ENCODE measurements at places on chromosomes 16 and 17.

DNA sequence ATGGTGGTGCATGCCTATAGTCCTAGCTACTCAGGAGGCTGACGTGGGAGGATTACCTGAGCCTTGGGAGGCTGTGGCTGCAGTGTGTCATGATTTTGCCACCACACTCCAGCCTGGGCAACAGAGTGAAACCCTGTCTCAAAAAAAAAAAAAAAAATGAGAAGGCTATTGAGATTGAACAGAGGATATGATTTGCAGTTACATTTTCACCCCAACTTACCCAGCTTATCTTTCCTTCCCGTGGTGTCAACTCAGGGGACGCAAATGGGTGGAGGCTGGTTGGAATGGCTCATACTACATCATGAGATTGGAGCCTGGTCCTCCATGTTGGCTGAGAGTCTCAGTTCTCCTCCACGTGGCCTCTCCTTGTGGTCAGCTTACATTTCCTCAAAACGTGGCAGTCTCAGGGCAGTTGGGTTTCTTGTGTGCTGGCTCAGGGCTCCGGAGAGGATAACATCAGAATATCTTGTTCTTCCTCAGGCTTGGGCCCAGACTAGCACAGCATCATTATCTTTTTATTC lies 17.2 kb upstream of the NSMCE1 start:
- no peak for DNase-seq

GRCh38 chr17:14744761-14745473 lies 444.0 kb downstream of the HS3ST3B1 start:
- DNase-seq: peak; percentile 70

DNA sequence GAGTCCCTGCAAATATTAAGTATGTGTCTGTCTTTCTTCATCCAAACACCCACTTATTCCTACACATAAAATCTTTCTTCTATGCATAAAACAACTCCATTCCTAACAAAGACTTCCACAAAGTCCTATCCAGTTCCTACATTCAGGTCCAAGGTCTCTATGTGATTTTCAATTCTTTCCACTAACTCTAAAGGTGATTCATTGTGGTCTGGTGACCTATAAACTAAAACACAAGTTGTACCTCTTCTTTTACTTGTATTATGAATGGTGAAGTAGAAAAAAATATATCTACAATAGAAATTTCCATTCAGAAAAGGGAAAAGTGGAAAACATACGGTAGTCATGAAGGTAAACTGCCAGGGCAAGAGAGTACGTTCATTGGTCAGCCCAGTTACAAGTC lies 56.6 kb downstream of the USP32 start:
- no peak for DNase-seq

DNA sequence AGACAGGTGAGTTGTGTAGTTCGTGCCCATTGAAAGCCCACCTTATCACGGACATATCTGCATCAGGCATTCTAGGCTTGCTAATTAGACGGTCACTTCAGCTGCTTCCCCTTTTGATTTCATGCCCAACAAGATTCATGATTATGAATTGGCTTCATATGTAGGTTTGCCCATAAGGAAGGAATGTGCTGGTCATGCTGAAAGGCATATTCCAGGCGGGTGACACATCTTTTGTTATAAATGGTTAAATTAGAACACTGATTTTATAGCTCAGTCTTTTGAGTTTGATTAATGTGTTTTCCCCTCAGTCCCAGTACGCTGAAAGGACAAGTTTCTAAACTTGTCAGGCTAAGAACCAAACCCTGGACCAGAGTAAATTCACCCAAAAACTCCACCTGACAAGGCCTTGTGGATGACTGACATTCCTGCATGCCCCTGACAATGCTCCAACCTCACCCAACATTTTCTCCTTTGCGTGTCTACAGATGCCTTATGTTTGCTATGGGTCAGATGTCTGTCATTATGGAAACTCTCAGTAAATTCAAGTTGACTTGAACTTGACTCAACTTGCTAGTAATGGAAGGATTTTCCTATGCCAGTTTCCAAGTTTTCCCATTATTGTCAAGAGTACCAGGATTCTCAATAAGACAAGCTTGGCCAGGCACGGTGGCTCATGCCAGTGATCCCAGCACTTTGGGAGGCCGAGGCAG lies 421.9 kb downstream of the PMP22 start:
- peak; percentile 34 for DNase-seq

GRCh38 chr17:45924332-45924820 lies 30.0 kb downstream of the MAPT start:
- DNase-seq: no peak

GRCh38 chr17:65154770-65155589 lies 17.8 kb downstream of the RGS9 start:
- no peak for DNase-seq

GRCh38 chr17:66523378-66524200 lies 221.2 kb downstream of the PRKCA start:
- DNase-seq: peak; percentile 76

DNA sequence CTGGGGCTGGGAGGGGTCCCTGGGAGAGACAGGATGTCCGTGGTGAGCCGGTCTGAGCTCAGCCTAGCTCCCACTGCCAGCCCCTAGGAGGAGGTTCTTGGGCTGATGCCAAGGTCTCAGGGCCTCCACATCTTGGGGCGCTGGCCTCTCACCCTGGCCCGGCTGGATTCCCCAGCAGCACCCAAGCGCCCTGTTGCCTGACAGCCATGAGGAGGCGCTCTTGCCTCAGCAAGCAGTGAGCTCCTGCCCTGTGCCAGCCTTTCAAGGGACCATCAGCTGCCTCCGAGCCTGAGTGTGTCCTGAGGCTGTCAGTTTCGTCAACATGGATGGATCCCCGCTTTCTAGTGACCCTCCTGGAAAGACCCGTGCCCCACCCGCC lies 234.9 kb upstream of the CIBAR2 start:
- no peak for DNase-seq

DNA sequence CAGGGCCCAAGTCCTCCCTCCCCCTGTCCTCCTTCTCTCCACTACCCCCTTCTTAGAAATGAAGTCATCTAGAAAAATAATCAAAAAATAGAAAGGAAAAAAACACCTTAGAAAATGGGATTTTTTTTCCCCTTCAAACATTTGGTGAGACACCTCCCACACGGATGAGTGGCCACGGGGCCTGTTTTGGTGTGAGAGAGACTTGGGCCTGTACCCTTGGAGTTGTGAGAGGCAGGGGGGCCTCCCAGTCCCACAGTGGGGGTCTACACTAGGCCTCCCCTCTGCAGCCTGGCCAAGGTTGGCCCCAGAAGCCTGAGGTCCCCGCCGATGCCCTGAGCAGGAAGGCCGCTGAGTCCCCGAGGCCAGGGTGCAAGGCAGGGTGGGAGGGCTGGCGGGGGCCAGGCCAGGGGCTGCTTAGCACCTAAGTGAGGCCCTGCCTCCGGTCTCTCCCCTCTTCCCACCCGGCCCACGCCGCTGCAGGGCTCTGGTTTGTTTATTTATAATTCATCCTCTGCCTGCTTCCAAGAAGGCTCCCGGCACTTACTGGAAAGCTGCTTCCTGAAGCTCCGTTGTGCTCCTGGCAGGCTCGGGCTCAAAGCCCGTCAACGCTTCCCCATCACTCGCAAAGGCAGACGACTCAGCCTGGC lies 26.4 kb downstream of the NPTX1 start:
- DNase-seq: no peak

DNA sequence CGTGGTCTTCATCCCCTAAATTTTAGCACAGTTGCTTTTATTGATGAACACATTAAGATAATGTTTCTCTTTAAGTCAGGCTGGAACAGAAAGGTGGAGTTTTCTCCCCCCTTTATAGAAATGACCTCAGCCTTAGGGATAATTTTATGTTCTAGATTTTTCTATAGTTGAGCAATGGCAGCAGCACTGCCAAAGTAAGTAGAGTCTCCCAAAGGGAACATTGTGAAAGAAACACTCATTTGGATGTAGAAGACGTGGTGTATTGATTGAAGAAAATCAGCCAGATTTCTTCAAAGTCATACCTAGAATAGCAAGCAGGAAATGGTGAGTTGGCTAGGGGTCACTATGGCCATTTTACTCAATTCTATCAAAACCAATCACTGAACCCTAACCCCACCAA lies 122.5 kb downstream of the DNAH9 start:
- no peak for DNase-seq

DNA sequence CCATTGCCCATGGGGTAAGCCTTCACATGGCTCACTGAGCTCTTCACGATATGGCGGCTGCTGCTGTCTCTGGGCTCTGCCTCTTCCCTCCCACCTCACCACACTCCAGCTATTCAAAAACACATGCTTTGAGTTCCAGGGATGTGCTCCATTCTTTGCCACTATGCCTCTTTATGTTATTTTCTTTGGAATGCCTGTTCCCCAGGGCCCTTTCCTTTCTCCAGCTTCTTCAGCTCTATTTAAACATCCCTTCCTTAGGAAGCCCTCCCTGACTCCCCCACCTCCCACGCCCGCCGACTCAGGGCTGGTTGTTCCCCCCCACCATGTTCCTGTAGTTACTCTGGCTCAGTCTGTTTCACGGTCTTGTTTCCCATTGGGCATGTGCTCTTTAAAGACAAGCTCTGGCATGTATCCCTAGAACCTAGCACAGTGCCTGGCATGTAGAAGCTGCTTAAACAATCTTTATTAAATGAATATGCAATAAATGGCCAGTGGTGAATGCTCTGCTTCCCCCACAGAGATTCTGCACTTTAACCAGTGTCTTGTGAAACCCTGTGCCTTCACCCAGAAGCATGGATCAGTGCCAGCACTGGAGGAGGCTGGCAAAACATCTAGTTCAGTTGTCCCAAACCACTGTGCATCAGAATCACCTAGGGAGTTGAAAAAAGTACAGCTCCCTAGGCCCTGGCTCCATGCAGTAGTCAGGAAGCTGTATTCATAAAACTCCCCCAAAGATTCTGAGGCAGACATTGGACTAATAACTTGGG lies 6.9 kb downstream of the MYCBPAP start:
- DNase-seq: peak; percentile 38

- DNase-seq: peak; percentile 78
Measured at GRCh38 chr17:9240659-9241370, 219.5 kb downstream of the NTN1 start.

DNA sequence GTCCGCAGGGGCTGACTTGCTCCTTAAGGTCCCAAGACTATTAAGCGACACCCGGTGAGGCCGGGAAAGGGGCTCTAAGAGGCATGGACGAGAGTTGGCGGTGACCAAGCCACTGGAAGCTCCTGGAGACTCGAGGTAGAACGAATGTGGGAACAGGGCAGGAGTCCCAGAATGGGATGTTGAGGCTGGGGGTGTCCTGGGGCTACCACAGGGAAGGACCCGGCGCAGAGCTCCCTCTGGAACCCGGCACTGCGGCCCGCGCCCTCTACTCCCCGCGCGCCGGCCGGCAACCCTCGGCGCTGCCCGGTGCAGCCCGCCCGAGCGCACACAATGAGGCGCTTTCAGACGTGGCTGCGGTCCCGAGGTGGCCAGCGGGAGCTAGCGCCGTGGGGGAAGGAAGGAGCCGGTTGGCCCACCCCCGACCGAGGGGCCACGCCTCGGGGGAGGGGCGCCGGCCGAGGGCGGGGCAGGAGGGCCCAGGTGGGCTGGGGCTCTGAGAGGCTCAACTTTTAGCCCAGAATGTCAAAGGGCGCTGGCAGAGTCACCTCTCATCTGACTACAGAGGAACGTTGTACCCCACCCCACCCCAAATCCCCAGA lies at the start of gene CHST6:
Gene CHST6 (minus strand): TSS at position 366 of the 599 bp plus-strand sequence. CDS start 15,613 bp downstream, outside the sequence.
- DNase-seq: peak; percentile 55

- no peak for DNase-seq
Measured at GRCh38 chr17:57703273-57703672, 41.8 kb downstream of the CCDC182 start.

DNA sequence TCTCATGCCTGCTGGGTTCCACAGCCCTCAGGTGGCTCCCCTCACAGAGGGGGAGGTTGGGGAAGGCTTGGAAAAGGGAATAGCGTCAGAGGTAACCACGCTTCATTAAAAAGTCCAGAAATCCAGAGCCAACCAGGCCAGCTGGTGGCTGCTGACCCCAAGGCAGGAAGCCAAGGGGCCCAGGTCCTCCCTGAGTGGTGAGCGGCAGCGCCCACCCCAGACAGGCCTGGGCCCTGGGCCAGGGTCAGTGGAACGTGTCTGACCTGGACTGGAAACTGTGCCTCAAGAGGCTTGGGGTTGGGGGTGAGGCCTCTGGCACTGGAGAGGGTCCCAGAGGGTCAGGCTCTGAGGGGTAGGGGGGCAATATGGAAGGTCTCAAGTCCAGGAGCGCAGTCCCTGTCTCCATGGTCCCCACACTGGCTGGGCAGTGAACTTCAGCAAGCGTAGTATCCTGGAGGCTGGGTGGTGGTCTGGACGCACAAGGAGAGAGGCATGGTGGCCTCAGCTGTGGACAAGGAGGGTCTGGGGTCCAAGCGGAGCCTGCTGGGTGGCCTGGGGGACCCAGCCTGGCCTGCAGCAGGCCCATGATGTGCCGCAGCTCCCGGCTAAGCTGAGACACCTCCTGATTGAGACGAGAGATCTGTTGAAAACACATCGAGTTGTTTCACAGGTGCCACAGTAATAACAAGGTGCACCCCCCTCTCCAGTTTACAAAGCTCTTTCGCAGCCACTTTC lies 5.2 kb upstream of the RAB5C start:
- DNase-seq: no peak

DNA sequence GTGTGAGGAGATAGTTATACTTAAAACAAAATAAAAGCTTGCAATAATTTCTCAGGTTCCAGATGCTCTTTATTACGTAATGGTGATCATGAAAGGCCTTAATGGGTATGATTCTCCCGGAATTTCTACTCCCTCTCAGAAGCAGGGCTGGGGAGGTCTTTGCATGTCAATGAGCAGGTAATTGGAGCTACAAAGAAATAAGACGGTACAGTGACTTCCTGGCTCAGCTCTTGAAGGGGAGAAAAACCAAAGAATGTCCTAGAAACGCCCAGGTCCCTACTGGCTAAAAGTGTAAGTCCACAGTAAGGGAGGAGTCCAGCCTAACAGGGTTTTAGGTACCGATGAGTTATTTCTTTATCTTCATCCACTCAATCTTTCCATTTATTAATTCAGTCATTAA lies 390.9 kb downstream of the TMEM114 start:
- no peak for DNase-seq

DNA sequence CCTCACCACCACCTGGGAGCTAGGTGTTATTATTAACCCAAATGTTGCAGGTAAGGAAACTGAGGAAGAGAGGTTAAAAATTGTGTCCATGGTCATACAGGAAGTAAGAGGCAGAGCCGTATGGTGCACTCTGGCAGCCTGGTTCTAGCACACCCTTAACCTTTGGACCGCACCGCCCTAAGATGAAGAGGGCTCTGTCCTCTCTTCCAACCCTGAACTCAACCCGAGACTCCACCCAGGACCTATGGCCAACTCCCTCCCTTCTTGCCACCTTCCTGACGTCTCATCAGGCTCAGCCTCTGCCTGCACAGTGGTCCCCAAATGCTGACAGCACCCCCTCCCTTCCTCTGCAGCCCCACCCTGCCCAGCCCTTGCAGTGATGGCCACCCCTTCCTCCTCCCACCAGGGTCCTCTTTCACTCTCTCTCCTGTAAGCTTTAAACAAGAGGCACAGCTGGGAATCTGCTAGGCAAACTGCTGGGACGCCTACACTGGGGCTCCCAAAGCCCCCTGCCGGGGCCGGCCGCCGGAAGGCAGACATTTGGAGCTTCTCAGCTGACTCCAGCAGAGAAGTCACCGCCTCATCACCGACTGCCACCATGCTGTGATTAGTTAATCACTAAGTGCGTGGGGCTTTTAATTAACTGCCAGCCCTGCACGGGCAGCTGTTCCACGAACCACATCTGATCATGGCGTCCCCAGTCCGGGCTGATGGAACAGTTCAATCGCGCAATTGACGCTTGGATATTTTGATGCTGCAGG lies 16.7 kb upstream of the C16orf78 start:
- no peak for DNase-seq
